B cell (primary cell): ENCODE measurements at places on chromosomes 2 and 18. TPM values are rescaled to one million over a fixed set of nuclear protein-coding genes. Genes with fewer than 3 reads are reported as not detected.

The POTEJ gene
- not detected in 2 replicates for total RNA-seq

The ZNF24 gene
- total RNA-seq, result 80.1 and 83.7 TPM in 2 replicates

The AQP12B gene
- total RNA-seq, result not detected in 2 replicates

The GKN1 gene
- not detected in 2 replicates for total RNA-seq

The KYNU gene
- 46.2 and 50.4 TPM in 2 replicates for total RNA-seq

The LYG1 gene
- 2.7 and 3.0 TPM in 2 replicates for total RNA-seq

The SOX11 gene
- 0.07 TPM in 1 of 2 replicates, not detected in the other for total RNA-seq

DNA sequence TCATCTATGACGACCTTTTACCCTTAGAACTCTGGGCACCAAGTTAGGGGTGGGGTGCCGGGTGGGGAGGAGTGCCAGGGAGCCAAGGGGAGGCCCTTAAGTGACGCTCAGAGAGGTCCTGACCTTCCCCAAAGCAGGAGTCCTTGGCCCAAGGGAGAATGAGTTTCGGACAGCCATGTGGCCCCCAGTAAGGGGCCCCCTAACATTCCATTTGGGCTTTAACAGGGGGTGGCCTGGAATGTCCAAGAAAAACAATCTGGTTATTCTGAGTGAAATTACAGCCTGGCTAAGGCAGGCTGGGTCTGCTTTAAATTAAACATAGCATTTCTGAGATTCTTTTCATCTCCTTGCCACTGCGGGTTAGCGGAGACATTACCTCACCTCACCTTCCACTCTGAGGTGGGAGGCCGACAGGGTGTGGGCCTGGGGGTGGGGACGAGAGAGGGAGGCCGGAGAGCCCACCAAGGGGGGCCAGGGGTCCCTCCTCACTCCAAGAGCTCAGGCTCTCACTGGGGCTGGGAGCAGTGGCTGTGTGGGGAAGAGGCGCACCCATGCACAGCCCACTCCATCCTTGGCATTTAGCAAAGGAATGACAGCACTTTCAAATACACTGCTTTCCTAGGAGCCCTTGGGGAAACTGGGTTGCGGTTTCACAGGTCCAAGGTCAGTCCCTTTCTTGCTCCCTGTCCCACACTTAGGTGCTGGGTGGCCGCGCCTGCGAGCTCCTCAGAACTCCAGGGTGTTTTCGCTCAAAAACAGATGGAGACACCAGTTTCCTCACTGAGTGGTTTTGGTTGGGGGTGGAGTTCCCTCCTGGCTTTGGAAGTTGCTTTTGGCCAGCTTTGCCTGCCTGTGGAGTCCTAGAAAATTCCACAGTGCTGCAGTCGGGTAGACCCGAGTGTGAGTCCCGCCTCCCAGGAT lies 107.4 kb downstream of the POLR1A start:
- no peak for DNase-seq

DNA sequence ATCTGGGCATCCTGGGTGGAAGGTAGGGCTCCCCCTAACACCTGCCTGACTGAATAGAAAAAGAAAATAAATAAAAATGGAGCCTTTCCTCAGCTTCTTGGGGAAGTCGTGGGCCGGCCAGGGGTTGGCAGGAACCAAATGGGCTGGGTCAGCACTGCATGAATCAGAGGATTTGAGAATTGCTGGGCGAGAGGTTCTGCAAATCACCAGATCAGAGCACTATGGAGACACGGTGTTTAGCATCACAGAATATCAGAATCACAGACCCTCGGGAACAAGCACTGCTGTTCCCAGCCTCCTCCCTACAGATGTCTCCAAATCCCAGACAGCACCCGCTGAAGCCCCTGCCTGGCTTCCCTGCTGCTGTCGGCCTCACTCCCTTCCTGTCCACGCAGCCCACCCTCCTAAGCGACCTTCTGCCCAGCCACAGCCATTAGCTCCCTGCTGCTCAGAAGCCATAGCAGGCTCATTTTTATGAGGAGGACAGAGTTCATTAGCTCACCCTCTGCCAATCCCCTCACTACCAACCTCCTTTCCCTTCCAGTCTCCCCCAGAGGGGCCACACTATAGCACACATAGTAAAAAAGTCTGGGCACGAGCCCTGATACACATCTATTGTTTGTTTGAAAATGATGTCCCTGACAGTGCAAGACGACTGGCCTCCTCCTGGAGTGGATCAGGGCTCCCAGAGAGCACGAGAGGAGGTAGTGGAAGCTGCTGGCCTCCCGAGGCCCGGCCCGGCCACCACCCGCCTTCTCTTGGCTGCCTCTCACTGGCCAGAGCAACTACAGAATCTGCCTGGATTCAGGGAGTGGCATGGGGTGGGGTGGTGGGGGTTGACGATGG lies 64.6 kb upstream of the TAF1B start:
- DNase-seq, result no peak

DNA sequence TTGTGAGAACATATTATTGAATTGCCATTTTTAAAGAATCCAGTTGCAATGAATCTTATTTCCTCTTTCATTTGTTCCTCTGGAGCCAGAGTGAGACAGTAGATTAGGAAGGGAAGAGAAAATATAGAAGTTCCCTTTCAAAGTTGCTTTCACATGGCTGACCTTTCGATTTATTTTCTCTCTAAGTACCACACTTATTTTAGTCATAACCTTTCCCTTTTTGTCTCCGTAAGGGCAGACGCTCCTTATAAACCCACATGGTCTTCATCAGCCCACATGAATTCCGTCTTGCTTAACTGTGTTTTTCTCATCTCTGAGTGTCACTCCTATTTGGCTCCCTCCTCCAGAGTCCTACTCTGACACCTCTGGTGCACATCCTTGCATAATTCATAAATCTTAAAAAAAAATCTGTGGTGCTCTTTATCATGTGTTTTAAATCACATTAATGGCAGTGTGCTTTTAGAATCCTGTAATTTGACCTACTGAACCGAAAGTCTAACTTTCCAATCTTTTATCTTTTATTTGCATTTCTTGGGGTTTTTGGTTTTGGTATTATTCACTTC lies 38.5 kb upstream of the ZNF396 start:
- peak; percentile 10 for DNase-seq

GRCh38 chr2:160144280-160144990 lies 55.6 kb downstream of the ITGB6 start:
- no peak for DNase-seq

DNA sequence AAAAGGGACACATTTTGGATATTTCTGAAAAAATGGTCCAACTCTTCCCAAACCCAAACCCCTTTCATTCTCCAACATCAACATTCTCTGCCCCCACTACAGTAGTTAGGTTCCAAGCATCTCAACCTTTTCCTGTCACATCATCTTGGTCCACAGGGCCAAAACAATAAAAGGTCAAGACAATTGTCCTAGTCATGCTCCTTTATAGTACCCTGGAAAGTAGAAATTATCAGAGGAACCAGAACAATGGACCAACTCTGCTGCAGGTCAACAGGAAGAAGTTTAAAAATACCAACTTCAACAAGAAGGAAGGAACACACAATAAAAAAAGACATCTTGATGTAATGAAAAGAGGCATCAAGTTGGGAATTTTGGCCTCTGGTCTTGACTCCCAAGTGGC lies 36.1 kb downstream of the CLASP1 start:
- no peak for DNase-seq

DNA sequence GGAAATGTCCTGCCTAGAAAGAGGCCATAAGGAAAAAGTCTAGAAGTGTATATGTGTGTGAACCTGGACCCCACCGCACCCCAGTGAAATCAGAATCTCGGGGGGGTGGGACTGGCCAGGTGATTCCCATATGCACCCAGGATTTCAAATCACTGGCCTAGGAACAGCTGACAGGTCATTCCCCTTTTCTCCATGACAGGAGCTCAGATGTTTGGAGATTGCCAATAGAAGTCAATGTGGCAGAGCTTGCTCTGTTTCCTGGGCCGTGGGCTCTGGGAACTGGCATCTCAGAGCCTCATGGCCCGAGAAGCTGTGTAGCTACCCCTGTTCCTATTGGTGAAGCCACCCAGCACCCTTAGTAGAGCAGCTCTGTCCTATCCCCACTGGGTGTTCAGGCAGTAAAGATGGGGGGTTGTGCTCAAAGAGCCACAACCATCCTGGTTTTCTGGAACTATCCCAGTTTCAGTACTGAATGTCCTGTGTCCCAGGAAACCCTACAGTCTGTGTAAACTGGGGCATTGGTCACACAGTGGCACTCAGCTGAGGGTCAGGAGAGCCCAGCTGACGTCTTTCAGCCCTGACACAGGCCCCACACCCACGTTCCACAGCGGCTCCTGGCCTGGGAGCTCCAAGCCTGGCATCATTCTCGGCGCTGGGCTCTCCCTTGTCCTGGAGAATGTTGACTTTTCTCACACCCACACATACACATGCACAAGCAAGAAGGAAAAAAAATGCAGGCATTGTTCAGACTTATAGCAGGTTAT lies 18.9 kb downstream of the GNLY start:
- DNase-seq, result no peak

GRCh38 chr2:203756161-203756560 lies 49.7 kb downstream of the CD28 start:
- DNase-seq, result no peak

DNA sequence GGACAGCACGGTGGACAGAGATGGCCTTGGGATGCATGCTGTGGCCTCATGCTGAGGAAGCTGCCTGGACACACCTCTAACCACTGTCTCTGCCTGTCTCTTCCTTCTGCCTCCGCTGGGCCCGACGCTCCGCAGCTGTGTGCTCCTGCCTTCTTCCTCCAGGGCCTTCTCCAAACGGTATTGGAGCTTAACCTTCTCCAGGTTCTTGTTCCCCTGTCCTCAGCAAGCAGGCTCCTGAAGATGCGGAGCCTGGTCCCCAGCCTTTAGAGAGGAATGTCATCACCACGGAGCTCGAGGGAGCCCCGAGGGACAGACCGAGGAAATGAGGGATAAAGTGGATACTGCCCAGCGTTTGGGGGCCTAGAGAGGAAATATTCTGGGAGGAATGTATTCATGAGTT lies 155.1 kb downstream of the DYSF start:
- DNase-seq, result no peak

- DNase-seq, result no peak
Measured at GRCh38 chr2:229401171-229401865, 130.2 kb upstream of the PID1 start.
